ENCODE measurements at places on chromosomes 5 and 9.

DNA sequence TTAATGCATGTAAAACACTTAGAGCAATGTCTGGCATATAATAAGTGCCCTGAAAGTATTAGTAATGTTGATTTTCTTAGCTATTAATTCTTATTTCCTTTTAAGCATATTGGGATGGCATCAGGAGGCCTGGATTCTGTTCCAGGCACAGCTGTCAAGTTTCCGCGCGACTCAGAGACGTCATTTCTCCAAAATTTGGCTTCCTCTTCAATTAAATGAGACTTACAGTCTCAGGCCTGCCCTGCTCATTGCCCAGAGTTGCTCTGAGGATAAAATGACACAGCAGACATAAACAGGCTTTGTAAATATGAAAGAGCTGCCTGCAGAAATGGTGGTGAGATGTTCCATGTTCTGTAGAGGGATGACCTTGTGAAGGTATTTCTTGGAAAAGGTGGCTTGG, 159.8 kb upstream of the GLRA1 start:
- DNase-seq: no peak

GRCh38 chr9:70519912-70520724, 105.7 kb upstream of the KLF9 start:
- no peak for DNase-seq

GRCh38 chr5:136276946-136277345, 84.0 kb upstream of the SMIM32 start:
- DNase-seq: no peak

- no peak for DNase-seq
Measured at GRCh38 chr5:90871391-90871991, 312.9 kb downstream of the ADGRV1 start.

- DNase-seq: no peak
Measured at GRCh38 chr5:86232246-86232645, 385.5 kb upstream of the COX7C start.

DNA sequence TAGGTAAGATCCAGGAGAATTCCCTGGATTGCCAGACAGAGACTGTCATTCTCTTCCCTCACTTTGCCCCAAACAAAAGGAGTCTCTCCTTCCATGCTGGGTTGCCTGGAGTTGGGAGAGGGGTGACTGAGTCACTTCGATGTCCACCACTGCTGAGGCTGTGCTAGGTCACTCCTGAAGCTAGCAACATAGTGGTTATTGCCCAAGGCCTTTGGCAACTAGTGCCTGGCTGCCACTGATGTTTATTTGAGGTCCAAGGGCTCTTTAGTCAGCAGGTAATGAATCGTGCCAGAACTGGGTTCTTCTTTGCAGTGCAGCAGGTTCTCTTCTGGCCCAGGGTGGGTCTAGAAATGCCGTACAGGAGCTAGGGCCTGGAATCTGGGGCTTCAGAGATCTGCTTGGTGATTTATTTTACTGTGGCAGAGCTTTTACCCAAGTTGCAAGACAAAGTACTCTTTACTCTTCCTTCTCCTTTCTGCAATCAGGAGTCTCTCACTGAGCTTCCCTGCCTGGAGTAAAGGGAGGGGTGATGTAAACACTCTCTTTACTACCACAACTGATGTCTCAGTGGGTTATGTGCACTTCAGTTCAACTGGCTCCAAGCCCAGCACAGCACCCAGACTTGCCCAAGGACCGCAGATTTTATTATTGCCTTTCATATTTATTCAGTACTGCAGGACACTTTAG, 155.7 kb upstream of the SH3GL2 start:
- DNase-seq: no peak

GRCh38 chr5:103336941-103337340, 78.4 kb downstream of the MACIR start:
- DNase-seq: no peak

DNA sequence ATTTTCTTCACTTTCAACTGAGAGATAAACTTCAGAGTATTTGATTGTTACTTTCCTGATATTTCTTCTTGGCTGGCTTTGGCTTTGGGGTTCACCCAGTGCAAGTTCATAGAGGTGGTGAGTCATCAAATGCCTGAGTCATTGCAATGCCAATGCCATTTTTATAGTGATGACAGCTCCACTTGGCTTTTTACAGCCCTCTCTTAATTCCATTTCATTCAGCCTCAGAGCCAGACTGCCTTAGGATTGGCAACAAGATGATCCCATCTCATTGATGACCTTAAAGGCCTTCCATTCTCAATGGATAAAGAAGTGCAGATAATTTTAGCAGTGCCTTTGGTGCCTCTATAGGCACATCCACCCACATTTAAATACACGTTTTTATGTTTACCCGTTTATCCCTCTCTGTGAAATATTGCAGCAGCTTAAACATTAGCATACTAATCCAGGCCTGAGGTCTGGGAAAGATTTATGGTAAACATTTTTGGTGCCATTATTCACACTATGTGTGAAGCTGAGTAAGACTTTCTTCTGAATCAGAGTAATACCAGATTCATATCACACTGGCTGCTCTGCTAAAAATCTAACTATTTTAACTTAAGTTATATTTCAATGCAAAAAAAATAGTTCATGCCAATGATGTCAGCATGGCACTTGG, 88.9 kb upstream of the TYRP1 start:
- DNase-seq: no peak

- no peak for DNase-seq
Measured at GRCh38 chr5:31408814-31409213, 123.1 kb downstream of the DROSHA start.

DNA sequence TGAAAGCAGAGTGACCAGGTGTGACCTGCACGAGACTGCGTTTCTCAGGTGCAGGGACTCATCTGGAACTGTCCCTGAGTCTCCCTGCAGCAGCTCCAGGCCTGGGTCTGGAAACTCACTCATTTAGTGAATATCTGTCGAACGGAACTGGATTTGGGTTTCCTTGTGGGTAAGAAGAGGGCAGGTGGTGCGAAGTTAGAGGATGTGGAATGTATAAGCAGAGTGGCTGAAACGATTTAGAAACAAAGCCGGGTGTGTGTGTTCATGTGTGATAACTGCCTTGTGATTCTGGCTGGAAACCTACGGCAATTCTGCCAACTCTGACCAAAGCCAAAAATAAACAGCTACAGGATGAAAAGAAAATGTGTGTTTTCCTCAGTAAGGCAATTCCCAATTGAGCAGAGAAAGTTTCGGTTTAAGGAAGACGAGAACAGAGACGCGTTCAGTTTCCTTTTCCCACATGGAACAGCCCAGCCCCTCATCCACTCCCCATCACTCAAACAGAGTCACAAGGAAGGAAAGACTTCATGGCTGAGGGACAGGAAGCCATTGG, 130.3 kb downstream of the NSG2 start:
- no peak for DNase-seq
